ENCODE measurements at places on chromosomes 7 and 10.

- DNase-seq, result no peak
Measured at GRCh38 chr10:118214776-118215175, 127.3 kb downstream of the FAM204A start.

GRCh38 chr10:51430506-51430905, 268.9 kb downstream of the CSTF2T start:
- no peak for DNase-seq

- DNase-seq, result no peak
Measured at GRCh38 chr7:106952658-106953231, 87.7 kb downstream of the PIK3CG start.

- no peak for DNase-seq
Measured at GRCh38 chr10:132938472-132939339, 3.7 kb downstream of the CFAP46 start.

DNA sequence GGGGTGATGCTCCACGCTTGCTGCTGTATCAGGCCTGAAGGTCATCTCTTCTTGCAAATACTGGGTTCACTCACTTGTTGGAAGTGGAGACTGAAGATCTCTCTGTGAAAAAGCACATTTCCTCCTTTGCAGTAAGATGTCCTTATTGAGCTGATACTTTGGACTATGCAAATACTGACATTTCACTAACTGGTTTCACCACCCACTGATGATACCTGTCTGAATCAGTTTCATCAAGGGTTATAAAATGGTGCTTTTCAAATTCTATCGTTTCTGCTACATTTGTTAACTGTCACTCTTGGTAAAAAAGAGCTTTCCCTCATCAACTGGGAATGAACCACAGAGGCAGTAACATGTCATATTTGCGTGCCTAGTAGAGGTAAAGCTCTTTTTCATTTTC, 35.5 kb downstream of the RAB19 start:
- DNase-seq, result no peak

DNA sequence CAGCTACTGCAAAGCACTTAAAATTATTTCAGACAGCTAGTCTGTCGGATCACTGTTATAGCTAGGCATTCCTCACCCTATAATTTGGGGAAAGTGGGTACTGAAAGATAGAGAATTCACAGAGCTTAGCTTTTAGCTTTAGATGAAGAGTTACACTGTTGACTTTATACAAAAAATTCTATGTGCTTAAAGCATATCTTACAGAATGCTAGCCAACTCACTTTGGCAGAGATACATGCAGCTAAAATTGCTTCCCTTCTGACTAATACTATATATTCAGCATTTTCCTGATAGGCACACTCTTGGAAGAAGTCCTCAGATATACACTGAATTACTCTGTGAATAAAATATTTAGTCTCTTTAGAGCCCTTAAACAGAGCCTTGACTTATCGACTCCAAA, 353.5 kb upstream of the STEAP1 start:
- DNase-seq, result no peak

- DNase-seq, result no peak
Measured at GRCh38 chr10:11538834-11539190, 72.6 kb downstream of the USP6NL start.

- DNase-seq, result no peak
Measured at GRCh38 chr7:8142477-8142876, 119.5 kb downstream of the ICA1 start.

- DNase-seq, result no peak
Measured at GRCh38 chr7:77729574-77730348, 33.5 kb downstream of the RSBN1L start.

GRCh38 chr7:138553805-138554204, 93.7 kb downstream of the TRIM24 start:
- no peak for DNase-seq

- DNase-seq, result no peak
Measured at GRCh38 chr10:60388709-60389301, 870 bp downstream of the ANK3 start.

GRCh38 chr10:97034301-97034700, 151.5 kb downstream of the SLIT1 start:
- no peak for DNase-seq

GRCh38 chr7:126569402-126569801, 683.3 kb downstream of the GRM8 start:
- DNase-seq, result no peak

GRCh38 chr7:121334875-121335648, 6.3 kb downstream of the WNT16 start:
- no peak for DNase-seq

GRCh38 chr10:29749150-29749549, 114.4 kb upstream of the SVIL start:
- DNase-seq, result no peak

DNA sequence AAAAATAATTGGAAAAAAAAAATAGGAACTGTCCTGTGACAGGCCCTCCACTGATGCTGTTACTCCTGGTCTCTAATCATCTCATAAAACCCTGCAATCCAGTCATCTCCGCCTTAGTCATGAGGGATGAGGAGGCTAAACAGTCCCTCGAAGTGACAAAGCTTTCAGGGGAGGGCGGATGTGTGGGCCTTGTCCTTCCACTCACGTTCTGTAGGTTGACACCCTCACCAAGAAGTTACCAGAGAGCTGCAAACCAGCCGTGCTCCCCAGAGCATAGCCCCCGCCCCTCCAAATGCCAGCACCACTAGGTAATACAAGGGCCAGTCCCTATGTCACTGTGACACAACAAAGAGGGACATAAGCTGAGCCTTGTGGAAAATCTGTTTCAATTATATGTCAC, 11.9 kb downstream of the COBL start:
- peak; percentile 71 for DNase-seq

Measured in cardiac septum (tissue), 1 donor.